Stimulated activated CD4-positive, alpha-beta T cell treated with anti-CD3 and anti-CD28 coated beads, Interleukin-1b, Interleukin-23, amount 100 ng/mL, for 1 hour (primary cell): ENCODE measurements at places on chromosomes 4 and X.

DNA sequence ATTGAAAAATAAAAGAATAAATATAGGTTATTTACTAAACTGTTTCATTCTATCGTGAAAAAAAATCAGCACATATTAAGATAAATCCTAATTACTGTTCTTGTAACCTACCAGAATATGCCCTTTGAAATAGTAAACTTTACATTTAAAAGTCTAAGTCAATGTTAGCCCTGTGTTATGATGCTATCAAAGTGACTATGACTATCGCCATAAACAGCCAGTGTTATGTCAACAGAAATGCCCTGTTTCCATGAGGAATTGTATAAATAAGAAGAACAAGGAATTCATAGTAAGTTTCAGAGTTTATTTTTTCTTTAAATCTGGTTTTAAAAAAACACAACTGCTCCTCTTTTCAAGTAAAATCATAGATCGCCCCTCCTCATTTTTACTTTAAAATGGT, 11.4 kb downstream of the NR3C2 start:
- DNase-seq: no peak

- no peak for DNase-seq
Observed at GRCh38 chr4:41143311-41144039, 70.9 kb downstream of the APBB2 start.

DNA sequence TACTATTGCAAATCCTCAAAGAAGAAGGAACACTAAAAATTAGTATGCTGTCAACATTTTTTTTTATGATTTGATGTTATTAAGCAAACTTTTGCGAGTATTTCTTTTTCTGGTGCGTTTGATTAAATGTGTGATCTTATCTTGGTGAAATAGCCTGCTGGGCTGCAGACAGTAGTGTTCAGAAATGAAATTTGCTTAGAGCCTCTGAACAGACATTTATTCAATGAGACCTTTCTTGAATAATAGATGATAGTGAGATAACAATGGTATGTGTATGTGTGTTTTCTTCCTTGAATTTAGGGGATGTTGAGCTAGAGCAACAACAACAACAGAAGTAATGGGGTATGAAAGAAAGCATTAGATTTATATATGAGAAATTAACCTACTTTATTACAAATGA, 12.7 kb downstream of the ADGRL3 start:
- DNase-seq: no peak

DNA sequence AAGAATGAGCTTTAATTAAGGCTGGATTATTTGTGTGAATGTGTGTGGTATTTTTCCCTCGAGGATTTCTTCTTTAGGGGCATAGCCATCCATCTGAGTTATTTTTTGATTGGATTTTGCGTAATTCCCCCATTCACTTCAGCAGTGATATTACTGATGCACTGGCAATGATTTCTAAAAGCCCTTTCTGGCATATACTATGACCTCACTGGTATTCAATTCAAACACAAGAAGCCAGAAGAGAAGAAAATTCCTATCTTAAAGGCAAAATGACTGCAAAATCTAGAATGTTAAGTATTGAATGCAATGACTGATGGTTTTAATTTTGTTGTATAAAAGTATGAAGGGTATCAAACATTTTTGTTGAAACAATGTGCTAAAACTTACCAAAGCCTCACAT, 71.1 kb upstream of the DDIT4L start:
- DNase-seq: no peak

- no peak for DNase-seq
Observed at GRCh38 chrX:154519389-154519788, 3.4 kb upstream of the FAM3A start.

DNA sequence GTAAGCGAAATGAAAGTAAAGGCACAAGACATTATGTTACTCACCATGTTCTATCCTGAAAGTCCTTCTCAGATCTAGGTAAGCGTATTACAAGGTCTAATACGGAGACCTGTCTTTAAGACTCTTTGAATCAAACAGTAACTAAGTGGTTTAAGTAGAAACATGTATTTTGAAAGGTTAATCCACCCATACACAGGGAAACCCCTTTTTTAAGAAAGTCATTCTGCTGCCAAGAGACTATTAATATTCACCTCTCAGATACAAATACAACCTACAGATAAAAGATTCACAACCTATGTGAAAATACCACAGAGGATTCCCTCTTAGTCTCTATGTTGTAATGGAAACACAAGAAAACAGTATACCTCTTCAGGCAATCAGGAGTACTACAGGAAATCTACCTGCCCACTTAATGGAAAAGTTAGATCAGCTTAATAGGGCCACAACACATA, 63.2 kb upstream of the TNIP3 start:
- DNase-seq: no peak

GRCh38 chr4:106343865-106344646, 24.5 kb downstream of the GIMD1 start:
- no peak for DNase-seq

- no peak for DNase-seq
Observed at GRCh38 chr4:174444390-174444789, 77.9 kb downstream of the HPGD start.

DNA sequence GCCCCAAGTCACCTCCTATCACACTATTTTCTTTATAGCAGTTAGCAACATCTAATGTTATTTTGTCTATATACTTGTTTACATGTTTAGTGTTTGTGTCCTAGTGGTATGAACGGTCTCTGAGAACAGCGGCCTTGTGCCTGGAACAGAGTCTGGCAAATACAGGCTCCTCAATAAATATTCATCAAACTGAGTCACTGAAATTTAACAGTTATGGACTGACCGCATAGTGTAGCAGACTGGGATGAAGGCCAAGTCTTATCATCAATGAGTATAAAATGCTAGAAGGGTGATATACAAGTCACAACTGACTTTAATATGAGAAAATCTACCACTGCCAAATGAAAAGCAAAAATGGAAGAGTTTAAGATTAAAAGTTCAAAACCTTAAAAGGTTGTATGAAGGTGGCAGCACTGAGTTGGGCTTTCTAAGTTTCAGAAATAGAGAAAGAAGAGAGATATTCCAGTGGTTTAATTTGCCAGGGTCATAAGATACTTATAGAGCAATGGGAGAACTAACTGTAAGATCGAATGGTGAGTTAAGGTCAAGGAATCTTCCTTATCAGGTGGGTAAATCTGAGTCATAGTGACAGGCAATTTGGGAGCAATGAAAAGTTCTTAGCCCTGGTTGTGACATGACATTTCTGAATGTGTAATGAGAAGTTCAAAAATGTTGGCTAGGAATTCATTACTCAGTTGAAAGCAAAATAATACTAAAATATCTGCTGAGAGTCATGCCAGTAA, 34.9 kb downstream of the ELOVL6 start:
- no peak for DNase-seq

DNA sequence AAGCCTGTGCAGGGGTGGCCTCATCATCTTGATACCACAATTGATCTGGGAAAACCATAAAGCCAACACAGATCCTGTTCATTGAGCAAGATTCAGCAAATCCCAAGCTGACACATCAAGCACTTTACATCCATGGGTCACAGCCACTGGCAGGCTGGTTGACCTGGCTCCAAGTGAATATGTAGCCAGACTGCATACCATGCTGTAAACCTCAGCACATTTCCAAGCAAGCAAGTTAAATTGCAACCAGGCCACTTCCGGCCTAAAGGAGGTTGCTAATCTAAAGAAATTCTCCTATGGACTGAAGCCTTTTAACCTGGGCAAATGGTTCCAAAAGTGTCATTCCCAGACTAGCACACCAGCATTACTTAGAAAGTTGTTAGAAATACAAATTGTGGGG, 54.4 kb upstream of the USP26 start:
- no peak for DNase-seq

- DNase-seq: no peak
Observed at GRCh38 chr4:186329372-186329771, 63.4 kb downstream of the F11 start.
